Activated B cell treated with CpG ODN at 0.5 μM for 24 hours (primary cell): ENCODE measurements at places on chromosomes 5 and 9. TPM values are rescaled to one million over a fixed set of nuclear protein-coding genes. Genes with fewer than 3 reads are reported as not detected.

The DMRT3 gene
- not detected in 2 replicates for total RNA-seq

The OLFML2A gene
- total RNA-seq, result 0.73 and 0.78 TPM in 2 replicates

The SRD5A1 gene
- total RNA-seq, result 11.5 and 14.8 TPM in 2 replicates

The DDX4 gene
- total RNA-seq, result not detected in 2 replicates
